Activated naive CD4-positive, alpha-beta T cell treated with anti-CD3 and anti-CD28 coated beads, Interleukin-2, amount 50 U/mL, for 72 hours (primary cell): ENCODE measurements at places on chromosomes 1 and 21.

DNA sequence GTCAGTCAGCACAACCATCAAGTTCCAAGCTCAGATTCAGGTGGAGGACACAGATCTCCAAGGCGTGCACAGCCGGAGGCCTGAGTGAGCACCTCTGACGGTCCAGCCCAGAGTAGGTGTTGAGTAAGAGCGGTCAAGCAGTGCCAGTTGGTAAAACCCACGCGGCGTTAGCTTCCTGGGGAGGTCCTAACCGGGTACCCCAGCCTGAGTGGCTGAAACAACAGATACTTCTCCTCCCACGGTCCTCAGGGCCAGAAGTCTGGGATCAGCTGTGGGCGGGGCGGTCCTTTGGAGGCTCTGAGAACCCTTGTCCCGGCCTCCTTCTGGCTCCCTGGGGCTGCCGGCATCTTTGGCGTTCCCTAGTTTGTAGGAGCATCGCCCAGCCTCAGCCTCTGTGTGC, 94.4 kb downstream of the PRDM16 start:
- DNase-seq = no peak

- DNase-seq = peak; percentile 75
These were observed 3.6 kb upstream of the ZBTB7B start for GRCh38 chr1:154998818-154999570.

GRCh38 chr1:198679535-198680173, 40.8 kb downstream of the PTPRC start:
- DNase-seq = no peak

DNA sequence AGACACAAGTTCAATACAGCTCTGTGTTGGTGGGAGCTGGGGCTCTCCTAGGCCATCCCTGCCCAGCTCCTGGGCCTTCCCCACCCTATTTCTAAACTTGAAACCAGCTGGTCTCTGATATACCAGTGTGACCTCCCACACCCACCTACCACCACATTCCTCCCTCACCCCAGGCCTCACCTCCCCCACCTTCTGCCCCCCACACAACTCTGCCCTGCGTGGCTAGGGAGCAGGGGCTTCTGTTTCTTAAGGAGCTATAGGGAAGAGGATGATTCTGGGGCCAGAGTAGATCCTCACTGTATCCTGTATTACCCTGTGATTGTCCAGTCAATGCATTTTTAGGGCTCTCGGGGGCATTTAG, 16.5 kb downstream of the NES start:
- DNase-seq = no peak

DNA sequence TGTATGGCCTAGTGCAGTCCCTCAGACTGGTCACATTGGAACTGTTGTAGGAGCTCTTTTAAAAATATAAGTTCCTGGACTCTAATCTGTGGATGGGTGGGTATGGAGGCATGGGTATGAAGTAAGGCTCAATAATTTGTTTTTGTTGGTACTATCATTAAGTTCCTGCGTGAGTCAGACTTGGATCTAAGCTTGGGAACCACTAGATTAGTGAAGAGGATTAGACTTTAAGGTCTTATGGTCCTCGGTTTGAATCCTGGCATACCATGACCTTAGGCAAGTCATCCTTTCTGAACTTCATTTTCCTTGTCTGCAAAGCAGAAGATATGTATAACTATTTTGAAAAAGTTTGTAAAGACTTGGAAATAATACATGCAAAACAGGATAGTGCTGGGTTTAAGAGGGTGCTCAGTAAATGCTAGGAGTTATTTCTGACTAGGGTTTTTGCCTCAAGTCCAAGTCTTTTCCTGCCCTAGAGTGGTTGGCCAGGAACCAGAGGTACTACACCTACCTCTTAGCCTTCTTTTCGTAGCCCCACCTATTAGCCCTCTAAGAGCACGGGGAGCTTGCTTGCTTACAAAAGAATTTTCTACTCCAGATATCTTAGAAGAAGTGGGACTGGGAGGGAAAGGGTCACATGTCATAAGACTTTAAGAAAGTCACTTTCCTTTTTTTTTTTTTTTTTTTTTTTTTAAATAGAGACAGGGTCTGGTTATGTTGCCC, 38.6 kb upstream of the METTL18 start:
- DNase-seq = no peak
